ENCODE measurements at places on chromosomes 7 and 10.

- no peak for DNase-seq
Measured at GRCh38 chr7:104795086-104795485, 218.9 kb upstream of the KMT2E start.

DNA sequence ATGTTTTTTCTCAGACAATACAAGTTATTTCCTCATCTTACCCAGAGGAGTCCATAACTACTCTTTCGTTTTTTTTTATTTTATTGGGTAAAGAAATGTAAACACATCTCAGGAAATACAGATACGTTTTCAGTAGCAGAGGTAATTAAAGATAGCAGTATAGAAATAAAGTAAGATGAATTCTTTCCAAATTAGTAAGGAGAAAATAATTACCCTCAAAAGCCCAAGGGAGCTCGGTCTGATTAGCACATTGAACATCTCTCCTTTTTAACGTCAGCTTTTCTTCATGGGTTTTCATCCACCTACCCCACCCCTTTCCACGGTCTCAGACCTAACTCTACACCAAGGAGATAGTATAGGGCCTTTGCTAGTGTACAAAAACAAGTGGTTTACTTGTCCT, 294.2 kb downstream of the GRID1 start:
- no peak for DNase-seq

DNA sequence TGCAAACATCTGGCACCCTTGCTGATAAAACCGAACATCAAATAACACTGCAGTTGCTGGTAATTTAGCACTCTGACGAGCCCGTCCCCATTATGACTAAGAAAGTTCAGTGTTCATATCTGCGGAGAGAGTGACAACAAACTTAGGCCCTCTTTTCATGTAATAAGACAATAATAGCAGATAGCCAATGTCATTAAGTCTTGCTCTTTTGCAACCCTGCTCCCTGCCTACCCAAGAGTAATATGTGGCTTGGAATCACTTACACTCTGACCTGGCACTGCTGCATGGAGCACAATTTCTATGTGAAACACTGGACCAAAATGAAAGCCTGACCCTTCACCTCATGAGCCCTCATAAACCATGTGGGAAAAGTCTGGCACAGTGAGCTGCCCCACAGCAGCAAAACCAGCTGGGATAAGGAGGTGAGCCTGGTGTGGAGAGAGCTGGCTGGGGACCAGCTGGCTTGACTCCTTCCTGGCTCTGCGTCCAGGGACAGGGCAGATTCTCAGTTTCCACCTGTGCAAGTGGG, 86.5 kb downstream of the HIPK2 start:
- DNase-seq = no peak

GRCh38 chr7:70805360-70805759, 326.6 kb upstream of the GALNT17 start:
- no peak for DNase-seq

GRCh38 chr10:113616244-113617074, 47.4 kb downstream of the NRAP start:
- no peak for DNase-seq
